HCT116 (cell line): ENCODE measurements at places on chromosomes 13 and 19.

DNA sequence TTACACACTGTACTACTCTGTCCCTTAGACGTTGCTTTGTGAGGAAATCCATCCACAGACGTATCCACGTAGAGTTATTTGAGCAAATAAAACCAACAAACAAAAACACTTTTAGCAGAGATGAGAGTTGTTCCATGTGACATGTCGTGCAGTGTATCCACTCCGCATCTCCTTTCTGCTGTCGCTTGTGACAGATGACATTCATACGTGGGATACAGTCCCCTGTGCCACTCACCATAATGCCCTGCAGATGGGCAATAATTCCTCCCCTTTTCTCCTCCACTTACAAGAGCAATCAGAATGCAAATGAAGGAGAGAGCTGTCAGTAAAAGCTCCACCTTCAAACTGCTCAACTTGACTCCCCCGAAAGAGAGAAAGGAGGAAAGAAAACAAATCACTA lies 26.0 kb downstream of the IRS2 start:
- H3K27ac ChIP-seq = no peak overlapping the region
- H3K36me3 ChIP-seq = no peaks in the 10 kb centered on the region
- DNase-seq = no peak
- H3K27me3 ChIP-seq = no peaks in the 10 kb centered on the region
- H3K4me1 ChIP-seq = peaks cover 19% of the 10 kb centered on the region
- no peak overlapping the region for H3K4me3 ChIP-seq

DNA sequence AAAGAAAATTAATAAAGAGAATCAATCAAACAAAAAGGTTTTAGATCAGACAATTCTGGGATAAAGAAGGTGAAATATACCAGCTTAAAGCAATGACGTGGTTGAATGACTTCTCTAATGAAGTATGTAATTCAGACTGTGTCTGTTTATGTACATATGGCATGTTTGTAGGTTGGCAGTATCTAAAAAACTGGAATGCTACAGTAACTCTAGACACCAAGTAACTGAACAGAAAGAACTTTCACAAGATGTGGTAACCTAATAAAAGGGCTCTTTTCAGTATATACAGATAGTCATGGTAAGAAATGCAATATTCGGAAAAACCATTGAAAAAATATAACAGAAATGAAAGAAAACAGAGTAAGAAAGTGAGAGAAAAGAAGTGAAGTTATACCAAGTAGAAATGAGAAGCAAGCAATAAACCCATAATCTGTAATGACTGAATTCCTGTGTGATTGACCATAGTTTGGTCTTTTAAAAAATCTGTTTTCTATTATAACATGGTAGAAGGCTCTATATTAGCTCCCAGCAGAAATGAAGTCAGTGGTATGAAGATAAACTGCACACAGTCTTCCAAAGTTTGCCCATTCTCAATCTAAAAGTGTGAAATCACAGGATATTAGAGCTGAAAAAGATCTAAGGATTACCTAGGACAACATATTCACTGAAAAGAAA lies 31.4 kb downstream of the ELF1 start:
- H3K4me1 ChIP-seq = peaks cover 4% of the 10 kb centered on the region
- H3K4me3 ChIP-seq = no peak overlapping the region
- DNase-seq = no peak
- H3K27ac ChIP-seq = no peak overlapping the region
- no peaks in the 10 kb centered on the region for H3K27me3 ChIP-seq

DNA sequence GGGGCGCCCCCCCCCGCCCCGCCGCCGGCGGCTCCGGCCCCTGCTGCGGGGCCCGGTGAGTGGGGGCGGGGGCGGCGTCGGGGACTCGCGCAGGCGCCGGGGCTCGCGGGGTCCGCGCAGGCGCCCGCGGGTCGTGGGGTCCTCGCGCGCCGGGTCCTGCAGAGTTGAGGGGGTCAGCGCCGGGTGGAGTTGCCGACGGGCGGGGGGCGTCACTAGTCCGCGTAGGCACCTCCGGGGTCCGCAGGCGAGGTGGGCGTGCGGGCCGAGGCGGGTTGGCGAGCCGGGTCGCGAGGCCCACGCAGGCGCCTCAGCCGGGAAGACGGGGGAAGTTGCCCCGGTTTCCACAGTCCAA lies 365 bp downstream of the PPP6R1 start:
- DNase-seq = no peak
- peak overlapping the region; percentile 79 for H3K27ac ChIP-seq
- H3K36me3 ChIP-seq = peaks cover 13% of the 10 kb centered on the region; the same call in 1 of the 2 replicates
- H3K4me1 ChIP-seq = peaks cover 20% of the 10 kb centered on the region

- no peak overlapping the region for H3K27ac ChIP-seq
- no peaks in the 10 kb centered on the region for H3K36me3 ChIP-seq
- DNase-seq = no peak
- no peaks in the 10 kb centered on the region for H3K27me3 ChIP-seq
Observed at GRCh38 chr19:46111376-46111775, 13.1 kb downstream of the IGFL3 start.

DNA sequence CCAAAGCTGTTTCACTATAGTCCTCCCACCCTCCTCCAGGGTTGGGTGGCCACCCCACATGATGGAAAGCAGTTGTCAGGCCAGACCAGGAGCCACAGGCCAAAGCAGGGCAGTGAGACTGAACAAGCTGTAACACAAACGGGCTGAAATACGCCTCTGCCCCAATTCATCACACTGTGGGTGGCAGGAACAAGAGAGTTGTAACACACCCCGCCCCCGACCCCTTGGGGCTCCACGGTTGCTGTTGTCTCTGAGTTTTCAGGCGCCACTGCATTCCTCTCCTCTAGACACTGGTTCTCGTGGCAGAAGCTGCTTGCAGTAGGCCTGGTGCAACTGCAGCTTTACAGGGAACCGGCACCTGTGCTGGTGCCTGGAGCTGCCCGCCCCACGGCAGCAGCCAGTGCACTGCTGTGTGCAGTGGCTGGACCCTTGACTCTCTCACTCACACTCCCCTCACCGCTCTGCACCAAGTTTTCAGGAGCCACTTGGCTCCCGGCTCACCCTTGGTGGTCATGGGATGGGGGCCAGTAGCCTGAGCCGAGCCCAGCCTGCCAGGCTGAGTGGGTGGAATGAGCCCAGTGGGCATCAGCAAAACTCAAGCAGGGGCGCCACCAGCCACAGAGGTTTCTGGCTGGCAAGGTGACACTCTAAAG lies 1314.5 kb upstream of the MIR17HG start:
- H3K4me1 ChIP-seq = no peaks in the 10 kb centered on the region
- H3K36me3 ChIP-seq = no peaks in the 10 kb centered on the region
- no peaks in the 10 kb centered on the region for H3K27me3 ChIP-seq

- no peaks in the 10 kb centered on the region for H3K27me3 ChIP-seq
- H3K36me3 ChIP-seq = no peaks in the 10 kb centered on the region
- no peak for DNase-seq
- no peak overlapping the region for H3K27ac ChIP-seq
- H3K4me3 ChIP-seq = no peak overlapping the region
Observed at GRCh38 chr19:57583104-57583520, 833 bp upstream of the ZIK1 start.

GRCh38 chr13:110528371-110528770 lies 33.2 kb downstream of the RAB20 start:
- H3K27ac ChIP-seq = no peak overlapping the region
- H3K27me3 ChIP-seq = no peaks in the 10 kb centered on the region
- no peak overlapping the region for H3K4me3 ChIP-seq
